Activated CD8-positive, alpha-beta memory T cell treated with anti-CD3 and anti-CD28 coated beads, Interleukin-2, amount 50 U/mL, for 48 hours (primary cell): ENCODE measurements at places on chromosomes 6 and 20.

DNA sequence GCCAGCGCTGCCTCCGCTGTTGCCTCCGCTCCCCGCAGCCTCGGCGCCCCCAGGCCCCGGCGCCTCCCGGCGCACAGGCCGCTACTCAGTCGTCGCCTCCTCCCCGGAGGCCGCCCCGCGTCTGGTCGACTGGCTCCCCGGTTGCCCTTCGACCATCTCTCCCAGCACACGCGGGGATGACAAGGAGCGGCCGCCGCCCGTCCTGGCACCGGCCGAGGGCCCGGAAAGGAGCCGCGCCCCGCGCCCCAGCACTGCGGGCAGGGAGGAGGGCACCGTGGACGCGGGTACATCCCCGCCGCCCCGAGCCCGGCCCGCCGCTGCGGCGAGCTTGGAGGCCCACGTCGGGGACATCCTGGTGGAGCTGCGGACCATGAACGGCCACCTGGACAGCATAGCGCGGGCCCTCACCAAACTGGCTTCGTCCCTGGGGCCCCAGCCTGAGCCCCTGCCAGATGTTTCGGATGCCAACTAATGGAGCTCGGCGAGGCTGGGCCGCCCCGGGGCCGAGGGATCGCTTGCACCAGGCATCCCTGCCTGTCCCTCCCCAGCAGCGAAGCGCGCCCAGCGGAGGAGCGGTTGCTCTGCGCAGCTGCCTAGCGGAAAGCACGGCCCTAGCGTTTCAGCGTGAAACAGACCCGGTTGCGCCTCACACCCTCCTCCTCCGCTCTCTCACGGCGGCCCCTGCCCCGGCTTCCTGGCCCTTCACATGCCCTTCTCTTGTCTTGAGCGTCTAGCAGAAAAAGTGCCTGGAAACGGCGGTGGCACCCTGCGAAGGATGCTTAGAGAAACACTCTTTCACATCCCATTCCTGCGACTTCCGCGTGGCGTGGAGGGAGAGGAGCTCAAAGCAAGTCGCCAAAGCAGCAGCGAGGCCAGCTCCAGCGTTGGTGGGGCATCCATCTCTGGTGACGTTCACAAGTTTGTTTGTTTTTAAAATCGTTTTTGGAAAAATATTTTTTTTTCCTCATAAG is 285.8 kb upstream of the SUPT3H start:
- peak; percentile 82 for DNase-seq

DNA sequence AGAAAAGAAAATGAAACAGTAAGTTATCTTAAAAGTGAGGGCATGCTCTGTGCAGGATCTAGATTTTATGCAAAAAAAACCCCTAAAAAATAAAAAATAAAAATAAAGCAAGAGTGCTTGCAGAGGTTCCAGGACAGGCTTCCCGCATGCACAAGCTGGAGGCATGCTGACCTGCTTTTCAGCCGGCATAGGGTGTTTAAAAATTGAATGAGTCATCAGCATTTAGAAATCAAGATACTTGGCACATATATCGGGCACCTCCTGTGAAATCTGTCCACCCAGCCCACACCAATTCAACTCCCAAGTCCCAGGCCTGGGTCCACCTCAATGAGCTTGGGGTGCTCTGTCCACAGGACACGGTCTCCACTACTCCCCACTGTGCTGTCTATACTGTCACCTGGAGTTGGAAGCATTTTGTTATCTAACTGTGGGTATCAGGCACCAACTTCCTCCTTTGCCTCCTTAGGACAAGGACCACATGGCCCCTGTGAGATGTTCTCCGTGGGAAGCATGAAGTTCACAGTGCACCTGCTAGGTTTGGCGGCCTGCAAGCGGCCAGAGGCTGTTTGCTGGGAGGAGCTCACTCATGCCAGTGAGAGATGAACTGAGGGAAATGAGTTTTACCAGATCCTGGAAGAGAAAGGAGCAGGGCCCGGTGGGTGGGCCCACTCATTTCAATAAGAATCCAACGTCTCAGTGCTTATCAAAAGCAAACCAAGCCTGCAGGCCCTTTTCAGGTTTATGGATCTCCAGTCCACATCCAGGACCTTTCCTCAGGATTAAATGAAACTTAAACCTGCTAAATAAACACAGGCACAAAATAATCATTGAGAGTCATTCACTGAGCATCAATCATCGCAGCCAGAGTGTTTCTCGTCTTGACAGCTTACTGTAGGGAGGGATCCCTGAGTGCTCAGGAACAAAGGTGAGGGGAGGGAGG is 121.1 kb downstream of the FOXA2 start:
- DNase-seq, result no peak

DNA sequence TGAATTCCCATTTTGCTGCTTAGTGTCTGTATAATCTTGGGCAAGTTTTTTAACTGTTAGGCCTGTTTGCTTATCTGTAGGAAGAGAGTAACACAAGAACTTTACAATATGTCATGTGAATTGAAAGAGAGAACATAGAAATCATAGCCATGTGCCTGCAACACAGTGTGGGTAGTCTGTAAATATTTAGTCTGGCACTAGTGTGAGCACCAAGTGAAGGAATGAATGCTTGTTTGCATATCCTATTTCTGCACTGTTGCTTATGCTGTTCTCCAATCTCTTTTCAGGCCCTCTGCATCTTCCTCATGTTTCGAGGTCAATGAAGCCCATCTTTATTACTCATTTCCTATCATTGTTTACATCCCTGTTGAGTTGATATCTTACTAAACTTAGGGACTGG is 49.2 kb downstream of the CBFA2T2 start:
- DNase-seq, result no peak

DNA sequence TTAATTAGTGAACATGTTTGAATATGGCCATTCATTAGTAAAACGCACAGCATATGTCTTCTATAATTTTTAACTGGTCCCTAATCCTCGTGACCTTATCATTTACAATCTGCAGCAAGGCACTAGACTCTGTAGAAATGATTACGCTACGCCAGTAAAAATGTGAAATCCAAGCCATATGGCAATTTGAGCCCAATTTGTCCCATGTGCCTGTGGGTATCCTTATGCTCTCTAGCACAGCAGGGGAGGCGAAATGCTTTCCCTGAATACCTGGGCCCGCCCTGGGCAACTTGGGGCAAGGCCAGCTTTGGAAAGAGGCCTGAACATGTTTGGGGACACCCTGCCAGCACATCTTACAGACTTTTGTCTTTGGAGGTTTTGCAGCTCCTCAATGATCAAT is 122.7 kb upstream of the AGPAT4 start:
- DNase-seq, result no peak

DNA sequence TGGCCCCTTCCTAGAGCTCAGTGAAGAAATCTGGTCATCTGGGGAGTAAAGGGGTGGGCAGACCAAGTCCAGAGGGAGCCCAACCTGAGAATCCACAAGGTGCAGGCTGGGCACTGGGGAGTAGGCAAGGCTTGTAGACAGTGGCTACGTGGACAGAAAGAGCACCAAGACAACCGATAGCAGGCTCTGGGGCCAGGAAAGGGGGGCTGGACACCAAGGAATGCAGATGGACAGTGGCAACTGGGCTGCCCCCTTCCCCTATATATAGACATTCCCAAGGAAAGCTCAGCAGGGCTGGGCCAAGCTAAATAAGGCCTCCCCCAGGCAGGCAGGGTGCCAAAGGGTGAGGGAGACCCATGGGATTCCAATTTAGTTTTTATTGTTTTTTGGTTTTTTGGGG is 1.5 kb upstream of the TNNC2 start:
- no peak for DNase-seq

DNA sequence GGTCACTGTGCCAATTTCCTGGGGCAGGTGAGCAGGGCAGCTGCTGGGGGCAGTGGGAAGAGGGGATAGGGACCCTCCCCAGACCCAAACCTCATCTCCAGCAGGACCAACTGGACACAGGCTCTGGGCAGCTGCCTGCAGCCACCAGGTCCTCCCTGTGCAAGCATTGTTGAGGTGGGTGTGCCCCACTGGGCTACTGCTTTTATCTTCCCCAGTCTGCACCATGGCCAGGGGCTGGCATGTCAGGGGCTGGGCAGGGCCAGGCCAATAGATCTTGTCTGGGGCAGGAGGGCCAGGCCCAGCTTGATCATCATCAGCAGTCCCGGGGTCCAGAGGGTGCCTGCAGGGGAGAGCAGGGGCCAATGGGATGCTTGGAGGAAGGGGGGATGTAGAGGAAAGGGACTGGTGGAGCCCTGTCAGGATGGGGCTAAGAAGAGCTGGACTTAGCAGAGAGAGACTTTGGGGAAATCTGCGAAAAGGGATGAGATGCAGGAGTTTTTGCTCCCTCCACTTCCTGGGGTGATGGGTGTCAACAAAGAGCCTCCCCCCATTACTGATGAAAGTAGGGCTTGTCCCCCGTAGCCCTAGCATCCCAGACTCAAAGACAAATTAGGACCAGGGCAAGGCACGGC is 5.7 kb downstream of the EBF4 start:
- peak; percentile 48 for DNase-seq

- no peak for DNase-seq
Observed at GRCh38 chr6:108948181-108948661, 100.0 kb downstream of the ARMC2 start.

DNA sequence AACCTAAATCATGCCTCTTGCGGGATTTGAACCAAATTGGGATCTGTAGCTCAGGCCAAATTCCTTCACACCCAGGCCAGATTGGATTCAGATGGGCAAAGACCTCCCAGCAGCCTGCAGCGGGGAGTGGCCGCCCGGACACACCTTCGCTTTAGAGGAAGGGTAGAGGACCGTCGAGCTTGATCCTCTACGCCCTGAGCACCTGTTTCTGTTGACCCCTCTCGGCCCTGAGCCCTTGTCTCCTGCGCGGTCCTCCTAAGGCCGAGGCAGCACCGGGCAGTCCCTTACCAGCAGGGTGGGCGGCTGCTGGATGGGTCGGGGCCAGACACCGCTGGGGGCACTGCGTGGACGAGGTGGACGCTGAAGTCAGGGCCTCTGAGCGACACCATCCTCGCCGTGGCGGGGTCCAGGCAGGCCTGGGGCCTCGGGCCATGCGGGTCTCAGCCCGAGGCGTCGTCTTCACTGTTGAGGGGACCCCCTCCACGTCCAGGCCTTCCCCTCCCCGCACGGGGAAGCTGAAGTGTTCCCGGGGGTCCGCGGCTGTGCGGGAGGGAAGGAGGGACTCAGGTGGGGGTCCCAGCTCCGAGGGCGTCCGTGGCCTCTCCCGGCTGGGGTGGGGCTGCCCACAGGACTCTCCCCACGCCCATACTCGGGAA is 114.8 kb downstream of the SMOC2 start:
- no peak for DNase-seq

- no peak for DNase-seq
Observed at GRCh38 chr6:108921547-108922361, 73.5 kb downstream of the ARMC2 start.

- DNase-seq, result no peak
Observed at GRCh38 chr6:158408552-158409130, 96.4 kb downstream of the TULP4 start.

GRCh38 chr20:23244916-23245552 is 105.6 kb upstream of the NXT1 start:
- DNase-seq, result peak; percentile 40
